ENCODE measurements at places on chromosomes 5 and 9.
A peak's percentile ranks its signal among the peaks of the same experiment; 100 is the strongest.

DNA sequence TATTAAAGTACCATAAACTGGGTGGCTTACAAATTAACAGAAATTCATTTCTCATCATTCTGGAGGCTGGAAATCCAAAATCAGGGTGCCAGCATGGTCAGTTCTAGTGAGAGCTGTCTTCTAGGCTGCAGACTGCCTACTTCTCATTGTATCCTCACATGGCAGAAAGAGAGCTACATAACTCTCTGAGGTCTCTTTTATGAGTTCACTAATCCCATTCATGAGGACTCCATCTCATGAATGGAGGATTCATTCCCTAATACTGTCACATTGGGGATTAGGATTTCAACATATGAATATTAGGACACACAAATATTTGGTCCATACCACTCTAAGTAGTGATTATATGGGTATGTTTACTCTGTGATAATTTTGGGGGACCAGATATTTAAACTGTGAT is 84.0 kb downstream of the ERP44 start:
- no peak for DNase-seq

GRCh38 chr9:128902351-128903078 is 18.3 kb upstream of the PHYHD1 start:
- peak; percentile 88 for DNase-seq

- DNase-seq, result no peak
Observed at GRCh38 chr5:68659881-68660280, 433.9 kb upstream of the SLC30A5 start.

DNA sequence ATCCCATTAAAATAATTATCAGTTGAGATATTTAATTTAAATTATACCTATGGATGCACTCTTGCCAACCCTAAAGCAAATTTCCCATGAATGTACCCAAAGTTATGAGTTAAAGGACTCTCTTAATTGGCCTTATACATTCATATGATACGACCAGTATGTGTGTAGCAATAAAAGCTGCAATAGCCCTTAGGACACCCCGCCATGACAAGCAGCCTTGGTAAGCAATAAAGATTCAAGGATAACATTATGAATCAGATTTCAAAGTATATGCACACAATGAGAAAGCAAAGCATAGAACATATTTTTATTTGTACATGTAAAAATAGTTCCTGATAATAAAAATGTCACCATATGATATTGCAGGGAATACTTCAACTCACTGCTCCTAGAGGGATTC is 1699.3 kb upstream of the CDH9 start:
- DNase-seq, result no peak

GRCh38 chr9:72322259-72322658 is 42.7 kb downstream of the ZFAND5 start:
- DNase-seq, result no peak

DNA sequence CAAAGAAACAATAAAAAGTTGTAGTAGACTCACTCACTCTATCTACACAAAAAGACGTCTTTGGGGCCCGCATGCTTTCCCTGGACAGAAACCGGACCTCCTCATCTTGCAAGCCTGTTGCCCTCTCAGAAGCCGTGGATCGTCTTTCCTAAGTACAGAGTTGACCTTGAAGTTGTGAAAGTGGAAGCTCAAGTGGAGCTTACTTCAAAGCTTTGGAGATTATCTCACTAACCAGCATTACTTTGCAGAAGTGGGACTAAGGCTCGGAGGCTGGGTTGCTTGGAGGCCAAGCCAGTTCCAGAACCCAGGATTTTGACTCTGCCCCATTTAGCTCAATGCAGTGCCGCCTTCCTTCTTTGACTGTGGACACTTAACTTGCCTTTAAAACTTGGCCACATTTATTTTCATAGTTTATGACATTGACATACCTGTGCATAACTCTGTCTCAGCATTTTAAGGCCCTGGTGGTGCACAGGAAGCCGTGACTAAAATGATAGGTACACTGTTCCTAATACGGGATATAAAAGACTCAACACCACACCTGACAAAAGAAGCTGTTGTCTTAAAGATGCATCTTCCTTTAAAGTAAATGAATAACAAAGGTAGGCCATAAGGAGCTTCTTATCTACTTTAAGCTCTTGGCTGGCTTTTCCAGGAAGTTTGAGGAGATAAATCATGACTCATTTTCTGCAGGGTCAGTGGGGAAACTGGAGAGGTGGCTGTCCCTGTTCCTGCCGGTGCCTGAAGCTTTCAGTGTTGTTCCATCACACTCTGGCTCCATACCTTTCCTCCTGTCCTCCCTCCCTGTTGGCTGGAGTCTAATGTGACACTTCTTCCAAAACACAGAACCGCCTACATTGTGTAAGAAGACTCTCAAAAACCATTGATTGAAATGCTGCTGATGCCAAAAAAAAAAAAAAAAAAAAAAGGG is 10.7 kb downstream of the SLC25A25 start:
- no peak for DNase-seq

GRCh38 chr9:130806327-130806716 is 28.7 kb upstream of the ABL1 start:
- no peak for DNase-seq

DNA sequence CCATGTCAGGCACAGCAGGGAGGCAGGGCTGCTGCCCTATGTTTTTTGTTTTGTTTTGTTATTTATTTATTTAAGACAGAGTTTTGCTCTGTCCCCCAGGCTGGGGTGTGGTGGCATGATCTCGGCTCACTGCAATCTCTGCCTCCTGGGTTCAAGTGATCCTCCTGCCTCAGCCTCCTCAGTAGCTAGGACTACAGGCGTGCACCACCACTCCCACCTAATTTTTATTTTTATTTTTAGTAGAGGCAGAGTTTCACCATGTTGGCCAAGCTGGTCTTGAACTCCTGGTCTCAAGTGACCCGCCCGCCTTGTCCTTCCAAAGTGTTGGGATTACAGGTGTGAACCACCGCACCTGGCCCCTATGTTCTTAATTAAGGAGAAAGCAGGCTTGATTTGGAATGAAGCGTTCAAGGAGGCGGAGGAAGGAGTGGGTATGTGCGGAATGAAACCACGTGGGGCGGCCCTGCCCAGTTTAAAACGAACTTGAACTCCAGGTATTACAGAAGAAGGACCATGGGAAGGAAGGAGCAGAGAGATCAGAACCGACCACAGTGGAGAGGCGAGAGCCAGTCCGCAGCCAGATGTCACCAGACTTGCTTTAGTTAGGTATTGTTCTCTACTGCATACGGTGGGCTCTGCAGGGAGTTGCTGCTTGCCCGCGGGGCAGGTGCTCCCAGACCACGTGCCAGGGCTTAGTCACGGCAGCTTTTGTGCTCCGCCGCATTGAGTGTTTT is 34.9 kb upstream of the EPB41L4B start:
- no peak for DNase-seq

DNA sequence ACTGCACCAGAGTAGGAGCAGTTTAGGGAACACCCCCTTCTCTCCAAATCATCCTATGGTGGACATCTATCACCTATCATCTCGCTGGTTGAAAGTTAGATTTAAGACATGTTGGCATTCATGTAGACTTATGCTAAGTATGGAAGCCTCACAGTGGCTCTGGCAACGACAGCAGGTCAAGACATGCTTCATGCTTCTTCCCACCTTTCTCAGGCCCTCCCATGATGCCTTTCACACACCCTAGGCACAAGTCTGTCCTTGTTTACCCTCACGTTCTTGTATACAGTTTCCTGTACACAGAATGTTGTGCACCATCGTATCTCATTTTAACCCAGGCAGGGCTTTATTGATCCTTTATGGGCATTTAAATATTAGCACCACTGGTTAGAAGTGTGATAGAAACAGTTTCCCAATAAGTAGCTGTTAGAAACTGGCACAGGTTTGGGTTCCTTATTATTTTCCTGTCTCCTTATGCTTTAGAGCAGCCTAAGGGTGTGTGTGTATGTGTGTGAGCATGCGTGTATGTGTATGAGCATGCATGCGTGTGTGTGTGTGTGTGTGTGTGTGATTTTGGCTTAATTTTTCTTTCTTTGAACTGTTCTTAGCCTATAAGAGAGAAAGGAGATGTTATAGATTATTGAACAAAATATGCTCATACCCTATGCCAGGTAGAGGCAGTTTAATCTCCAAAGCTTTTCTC is 160.6 kb downstream of the NTRK2 start:
- no peak for DNase-seq

All from T-cell (primary cell).